ENCODE measurements at places on chromosomes 13 and 19.

GRCh38 chr19:49431330-49431749, 6.2 kb downstream of the GFY start:
- DNase-seq, result peak; percentile 80

DNA sequence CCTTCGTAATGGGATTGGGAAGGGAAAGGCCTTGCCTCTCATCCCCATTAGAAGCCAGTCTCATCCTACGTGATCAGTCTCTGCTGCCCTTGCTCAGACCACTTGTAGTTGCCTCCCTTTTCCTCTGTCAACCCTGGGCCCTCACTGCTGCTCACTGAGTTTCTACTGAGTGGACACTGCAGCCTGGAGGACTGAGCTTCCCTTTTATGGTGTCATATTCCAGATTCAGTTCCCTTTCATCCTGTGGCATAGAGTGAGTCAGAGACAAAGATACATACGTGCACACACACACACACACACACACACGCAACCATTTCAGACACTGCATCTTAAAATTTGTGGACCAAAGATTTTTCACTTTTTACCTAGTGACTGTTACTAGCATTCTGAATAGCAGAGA, 56.6 kb downstream of the COG3 start:
- DNase-seq, result no peak

DNA sequence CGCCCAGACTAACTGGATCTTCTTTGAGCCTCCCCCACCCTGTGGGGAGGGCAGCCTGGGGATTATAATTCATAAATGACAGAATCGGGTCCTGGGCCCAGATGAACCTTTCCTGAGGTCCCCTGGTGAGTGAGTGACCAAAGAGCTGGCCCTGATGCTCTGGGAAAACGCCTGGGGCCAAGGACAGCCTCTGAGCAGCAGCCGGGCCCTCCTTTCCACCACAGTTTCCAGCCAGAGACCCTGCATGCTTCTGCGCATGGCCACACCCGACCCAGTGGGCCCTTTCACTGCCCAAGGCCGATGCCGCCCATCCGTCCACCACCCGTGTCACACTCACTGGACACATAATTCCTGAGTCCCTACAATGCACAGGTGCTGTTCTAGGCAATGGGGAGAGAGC, 43.6 kb upstream of the CCNE1 start:
- no peak for DNase-seq

GRCh38 chr13:89029062-89029461, 1357.9 kb downstream of the SLITRK5 start:
- no peak for DNase-seq

GRCh38 chr13:44601586-44601985, 25.5 kb upstream of the TSC22D1 start:
- DNase-seq, result no peak

DNA sequence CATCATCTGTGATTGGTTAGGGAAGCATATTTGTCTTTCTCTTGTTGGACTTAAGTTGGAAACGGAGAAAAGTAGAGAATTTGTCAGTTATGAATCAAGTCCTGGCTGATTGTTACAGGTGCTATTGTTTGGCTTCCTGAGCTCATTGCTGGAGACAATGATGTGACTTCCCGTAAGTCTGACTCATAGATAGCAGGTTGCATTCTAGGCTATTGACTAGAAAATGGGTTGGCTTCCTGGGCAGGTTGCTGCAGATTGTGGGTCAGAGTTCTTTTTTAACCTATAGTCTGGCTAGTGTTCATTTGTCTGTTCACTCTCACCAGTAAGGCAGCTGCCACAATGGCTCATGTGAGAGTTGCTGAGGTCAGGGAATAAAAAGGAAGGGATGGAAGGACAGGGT, 101.5 kb downstream of the CCNA1 start:
- DNase-seq, result no peak

DNA sequence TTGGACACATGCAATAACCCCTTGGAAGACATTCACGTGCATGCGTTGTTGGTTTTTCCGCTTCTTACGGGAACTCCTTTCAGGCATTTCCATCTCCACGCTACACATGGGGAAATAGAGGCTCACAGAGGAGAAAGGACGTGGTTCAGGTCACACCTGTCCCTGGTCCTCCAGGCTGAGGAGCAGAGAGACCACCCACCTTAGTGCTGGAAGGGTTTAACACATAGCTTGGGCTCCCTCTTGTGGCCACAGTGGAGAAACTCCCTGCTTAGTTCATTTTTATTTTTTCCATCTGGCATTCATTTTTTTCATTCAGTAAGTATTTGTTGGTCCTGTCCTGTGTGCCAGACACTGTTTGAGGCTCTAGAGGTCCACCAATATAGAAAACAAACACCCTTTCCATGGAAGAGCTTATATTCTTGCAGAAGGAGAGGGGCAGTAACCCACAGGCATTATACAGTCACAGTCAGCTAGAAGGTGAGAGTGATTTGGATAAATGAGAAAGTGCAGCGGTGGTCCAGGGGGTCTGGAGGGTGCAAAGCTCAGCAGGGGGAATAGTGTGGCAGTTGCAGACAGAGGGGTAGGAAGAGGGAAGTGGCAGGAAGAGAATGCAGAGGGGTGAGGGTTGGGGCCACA, 24.2 kb upstream of the TTYH1 start:
- peak; percentile 68 for DNase-seq

GRCh38 chr19:45424191-45425058, 708 bp upstream of the ERCC1 start:
- peak; percentile 67 for DNase-seq

DNA sequence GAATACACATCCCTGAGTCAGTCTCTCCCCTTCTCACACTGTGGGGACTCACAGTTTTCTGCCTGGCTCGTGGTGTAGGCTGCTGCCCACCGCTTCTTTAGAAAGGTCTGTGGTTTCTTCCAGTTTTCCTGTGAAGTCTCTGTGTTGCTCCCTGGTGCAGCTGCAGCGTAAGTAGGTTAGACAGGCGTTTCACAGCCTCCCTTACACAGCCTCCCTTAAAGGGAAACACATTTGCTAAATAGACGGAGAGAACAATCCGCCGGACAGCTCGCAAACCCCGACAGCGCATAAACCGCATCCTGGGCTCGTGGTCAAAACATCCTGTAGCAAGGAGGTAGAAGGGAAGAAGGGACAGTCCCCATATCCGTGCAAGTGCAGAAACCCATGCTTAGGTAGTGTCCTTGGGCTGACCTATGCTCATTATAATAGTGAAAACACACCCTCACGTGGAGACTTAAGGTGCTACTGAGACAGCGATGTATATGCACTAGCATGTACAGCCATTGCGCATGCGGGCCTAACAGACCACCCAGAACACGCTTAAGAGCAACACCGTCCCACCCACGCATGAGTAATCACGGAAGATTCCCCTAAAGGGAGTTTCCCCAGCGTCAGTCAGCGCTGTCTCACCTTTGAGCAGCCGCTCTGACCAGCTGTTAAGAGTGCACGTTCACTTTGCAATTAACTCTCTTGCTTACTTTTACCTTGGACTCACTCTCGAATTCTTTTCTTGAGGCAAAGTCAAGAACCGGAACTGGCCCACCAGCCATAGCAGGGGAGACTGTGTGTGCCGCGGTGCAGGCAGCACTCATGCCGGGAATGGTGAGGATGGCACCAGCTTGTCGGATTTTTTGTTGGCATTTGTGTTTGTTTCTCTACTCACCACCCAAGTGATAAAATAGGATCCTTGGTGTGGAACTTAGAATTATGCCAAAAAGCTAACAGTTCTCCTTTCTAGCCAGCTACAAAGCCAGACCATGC, 16.6 kb downstream of the SIGLEC8 start:
- DNase-seq, result no peak

DNA sequence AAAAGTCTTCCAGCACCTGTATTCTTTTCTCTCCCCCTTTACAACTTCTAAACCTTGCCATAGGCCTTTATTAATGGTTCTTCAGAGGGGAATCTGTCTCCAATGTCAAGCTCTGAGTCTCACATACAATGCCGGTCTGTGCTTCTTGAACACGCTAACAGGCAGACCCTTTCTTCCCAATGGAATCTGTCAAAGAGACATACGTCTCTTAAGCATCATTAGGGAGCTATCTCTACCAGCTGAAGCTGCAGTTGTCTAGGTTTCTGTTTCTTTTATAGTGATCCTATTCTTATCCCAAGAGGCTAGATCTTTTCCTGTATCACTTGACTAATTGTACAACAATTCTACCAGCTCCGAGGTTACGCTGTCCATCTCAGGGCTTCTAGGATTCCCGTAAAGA, 560.8 kb upstream of the NBEA start:
- DNase-seq, result no peak

DNA sequence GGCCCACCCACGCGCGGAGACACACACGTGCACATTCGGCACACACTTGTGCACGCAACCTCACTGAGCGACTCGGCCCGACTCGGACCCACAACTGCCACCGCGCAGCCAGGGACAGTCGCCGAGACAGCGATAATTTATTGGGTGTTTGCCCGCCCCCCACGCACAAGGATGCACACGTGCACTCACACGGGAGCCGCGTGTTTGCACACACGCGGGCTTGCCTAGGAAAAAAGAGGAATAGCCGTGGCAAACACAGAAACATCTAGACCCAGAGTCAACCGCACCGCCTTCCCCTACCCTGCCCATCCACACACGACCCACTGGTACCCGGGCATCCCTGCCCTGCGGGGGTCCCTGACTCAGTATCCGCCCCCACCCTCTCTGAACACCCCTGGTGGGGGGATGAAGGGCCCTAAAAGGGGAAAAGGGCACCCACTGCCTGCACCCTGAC, 1.1 kb upstream of the SSBP4 start:
- DNase-seq, result no peak

- DNase-seq, result no peak
These were observed 29.1 kb downstream of the ZNF787 start for GRCh38 chr19:56091751-56092546.
